T-helper 9 cell (primary cell): ENCODE measurements at places on chromosomes 7 and 10.

- DNase-seq = no peak
Observed at GRCh38 chr7:155289107-155289506, 8.6 kb upstream of the INSIG1 start.

DNA sequence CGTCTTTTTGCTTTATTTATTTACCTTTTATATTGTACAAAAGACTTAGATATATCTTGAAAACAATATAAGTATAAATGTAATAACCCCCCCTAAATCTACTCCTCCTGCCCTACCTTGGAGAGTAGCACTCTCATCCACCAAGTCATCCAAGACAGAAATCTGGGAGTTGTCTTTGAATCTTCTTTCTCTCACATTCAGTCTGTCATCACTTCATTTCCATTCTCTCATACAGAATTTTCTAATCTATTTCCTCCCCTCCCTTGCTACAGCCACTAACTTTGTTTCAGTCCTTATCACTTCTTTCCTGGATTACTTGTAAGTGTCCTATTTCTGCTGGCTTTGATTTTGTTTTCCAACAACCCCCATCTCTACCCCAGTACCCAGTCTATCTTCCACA is 170.6 kb downstream of the SEMA3D start:
- DNase-seq = no peak

GRCh38 chr7:6172910-6173295 is 99.5 kb downstream of the CYTH3 start:
- DNase-seq = no peak

GRCh38 chr7:81725812-81726127 is 44.1 kb downstream of the HGF start:
- DNase-seq = no peak

GRCh38 chr7:78149787-78150186 is 351.2 kb downstream of the PHTF2 start:
- DNase-seq = no peak

GRCh38 chr10:87508837-87509236 is 4.1 kb downstream of the MINPP1 start:
- no peak for DNase-seq

DNA sequence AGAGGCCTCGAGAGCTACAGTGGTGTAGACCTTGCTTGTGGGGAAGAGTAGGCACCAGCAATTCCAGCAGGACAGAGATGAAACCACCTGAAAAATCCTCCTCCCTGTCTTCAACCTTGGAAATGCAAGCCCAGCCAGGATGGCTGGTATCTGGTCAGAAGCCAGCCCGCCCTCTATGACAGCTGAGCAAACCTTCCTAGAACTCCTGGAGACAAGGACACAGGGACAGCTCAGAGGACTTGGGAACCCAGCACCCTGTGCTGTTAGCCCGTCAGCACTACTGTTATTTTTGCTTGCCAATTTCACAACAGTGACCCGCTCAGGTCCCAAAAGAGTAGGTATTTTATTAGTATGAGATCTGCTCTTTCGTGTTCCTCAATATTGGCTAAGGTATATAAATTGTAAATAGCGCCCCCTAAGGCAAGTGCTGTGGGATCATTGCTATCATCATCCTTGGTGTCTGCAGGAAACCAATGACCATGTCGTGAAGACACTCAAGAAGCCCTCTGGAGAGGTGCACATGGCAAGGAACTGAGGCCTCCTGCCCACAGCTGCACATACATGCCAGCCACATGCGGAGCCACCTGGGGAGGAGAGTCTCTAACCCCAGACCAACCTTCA is 156.5 kb upstream of the CHST15 start:
- DNase-seq = no peak

GRCh38 chr10:4545062-4545461 is 280.9 kb upstream of the AKR1E2 start:
- no peak for DNase-seq

GRCh38 chr7:75072981-75073283 is 670 bp downstream of the RCC1L start:
- DNase-seq = no peak

DNA sequence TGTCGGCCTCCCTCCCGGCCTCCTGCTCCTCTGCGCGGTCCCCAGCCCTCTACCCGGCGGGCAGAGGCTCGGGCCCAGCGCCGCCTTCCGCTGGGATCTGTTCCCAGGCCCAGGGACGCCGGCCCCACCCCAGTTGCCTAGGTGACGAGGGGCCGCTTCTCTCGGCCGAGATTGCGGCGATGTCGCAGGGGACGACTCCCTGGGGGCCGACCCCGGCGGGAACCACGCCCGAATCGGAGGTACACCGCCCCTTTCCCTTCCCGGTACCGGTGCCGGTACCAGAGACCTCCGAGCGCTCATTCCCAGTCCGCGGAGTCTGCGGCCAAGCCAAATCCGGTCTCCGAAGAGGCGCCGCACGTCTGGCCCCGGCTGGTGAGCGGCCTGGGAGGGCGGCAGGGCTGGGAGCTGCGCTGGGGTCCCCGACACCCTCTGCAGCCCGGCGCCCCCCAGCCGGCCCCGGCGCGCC is at the start of gene CABCOCO1:
CABCOCO1 (plus strand) TSS at position 136 of the 466 bp plus-strand sequence; CDS start at position 180, 44 bp downstream.
- DNase-seq = no peak

GRCh38 chr10:44393051-44393630 is 8.2 kb upstream of the CXCL12 start:
- DNase-seq = no peak

DNA sequence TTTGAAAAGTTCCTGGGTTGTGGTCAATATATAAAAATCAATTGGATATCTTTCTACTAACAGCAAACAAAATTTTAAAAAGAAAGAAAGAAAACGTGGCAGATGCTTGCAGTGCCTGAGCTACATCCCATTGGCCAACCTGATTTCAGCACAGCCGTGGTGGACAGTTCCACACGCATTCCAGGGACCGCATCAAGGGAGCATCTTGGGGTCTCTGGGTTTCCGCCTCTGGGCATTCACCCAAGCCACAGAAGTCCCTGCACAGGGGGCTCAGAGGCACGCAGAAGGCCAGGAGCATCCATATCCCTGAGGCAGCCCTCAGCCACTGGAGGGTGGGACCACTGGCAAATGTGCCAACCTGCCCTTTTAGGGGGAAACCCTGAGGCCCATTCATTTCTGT is 254.5 kb upstream of the RNF32 start:
- no peak for DNase-seq

GRCh38 chr7:155868955-155869783 is 56.9 kb upstream of the SHH start:
- DNase-seq = no peak

DNA sequence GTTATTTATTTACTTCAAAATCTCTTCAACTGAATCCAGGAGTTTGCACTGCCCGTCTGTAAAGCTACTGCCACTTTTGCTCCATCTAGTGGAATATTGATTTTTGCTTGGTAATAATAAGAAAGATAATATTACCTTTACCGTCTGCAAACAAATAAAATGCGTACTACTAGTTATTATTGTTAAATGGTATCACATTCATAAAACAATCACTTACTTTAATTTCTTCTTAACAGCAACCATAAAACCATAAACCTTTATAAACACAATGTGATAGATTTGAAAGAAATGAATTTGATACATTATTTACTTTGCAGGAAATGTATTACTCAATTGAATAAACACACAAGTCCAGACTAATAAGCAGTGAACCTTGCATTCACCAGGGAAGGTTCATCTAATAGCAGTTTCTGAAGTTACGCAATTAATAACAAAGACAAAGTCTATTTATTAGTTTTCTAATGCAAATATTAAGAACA is 6.4 kb downstream of the AGMO start:
- DNase-seq = no peak

- DNase-seq = no peak
Observed at GRCh38 chr10:46240684-46241565, 45.9 kb upstream of the ANTXRL start.

DNA sequence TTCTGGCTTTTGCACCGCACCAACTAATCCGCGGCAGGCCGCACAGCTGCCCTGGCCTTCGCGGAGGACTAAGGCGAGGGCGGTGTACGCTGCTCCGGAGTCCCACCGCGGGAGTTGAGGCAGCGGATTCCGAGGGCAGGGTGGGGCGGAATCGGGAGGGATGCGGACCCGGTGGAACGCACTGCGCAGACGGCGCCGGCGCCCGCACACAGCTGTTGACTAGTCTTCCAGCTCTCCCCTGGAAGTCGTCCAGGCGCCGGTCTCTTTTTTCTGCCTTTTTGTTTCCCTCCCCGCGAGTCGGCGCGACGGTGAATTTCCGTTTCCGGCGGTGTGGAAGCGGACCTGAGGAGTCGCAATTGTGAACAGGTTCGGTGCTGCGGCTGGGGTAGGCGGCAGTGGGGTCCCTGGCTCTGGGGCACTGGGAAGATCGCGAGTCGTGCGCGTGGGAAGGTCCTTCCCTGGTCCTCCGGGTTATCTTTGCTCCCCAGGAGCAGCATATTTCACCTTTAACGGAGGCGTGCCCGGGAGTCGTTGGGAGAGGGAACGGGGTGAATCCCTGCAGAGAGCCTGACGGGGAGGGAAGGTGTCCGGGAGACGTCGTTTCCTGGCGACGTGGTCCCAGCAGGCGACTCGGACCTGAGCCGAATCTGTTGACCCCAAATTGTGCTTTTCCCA is at the start of gene ASAH2B:
ASAH2B (plus strand) TSS at position 319 of the 675 bp plus-strand sequence. CDS start 5,195 bp downstream, outside the sequence.
- DNase-seq = peak; percentile 60

GRCh38 chr7:158110661-158111048 is 477.0 kb downstream of the PTPRN2 start:
- no peak for DNase-seq

GRCh38 chr7:135733603-135734342 is 5.8 kb upstream of the SLC13A4 start:
- no peak for DNase-seq

- no peak for DNase-seq
Observed at GRCh38 chr10:124709861-124710260, 34.3 kb downstream of the FAM53B start.

GRCh38 chr10:132443605-132443982 is 46.6 kb downstream of the PWWP2B start:
- peak; percentile 58 for DNase-seq

GRCh38 chr10:121823993-121824463 is 103.8 kb downstream of the ATE1 start:
- DNase-seq = no peak

- no peak for DNase-seq
Observed at GRCh38 chr7:79284211-79284610, 169.3 kb downstream of the MAGI2 start.

GRCh38 chr7:81231301-81231838 is 312.5 kb upstream of the SEMA3C start:
- no peak for DNase-seq

GRCh38 chr7:38169847-38170246 is 8.2 kb upstream of the STARD3NL start:
- DNase-seq = no peak

DNA sequence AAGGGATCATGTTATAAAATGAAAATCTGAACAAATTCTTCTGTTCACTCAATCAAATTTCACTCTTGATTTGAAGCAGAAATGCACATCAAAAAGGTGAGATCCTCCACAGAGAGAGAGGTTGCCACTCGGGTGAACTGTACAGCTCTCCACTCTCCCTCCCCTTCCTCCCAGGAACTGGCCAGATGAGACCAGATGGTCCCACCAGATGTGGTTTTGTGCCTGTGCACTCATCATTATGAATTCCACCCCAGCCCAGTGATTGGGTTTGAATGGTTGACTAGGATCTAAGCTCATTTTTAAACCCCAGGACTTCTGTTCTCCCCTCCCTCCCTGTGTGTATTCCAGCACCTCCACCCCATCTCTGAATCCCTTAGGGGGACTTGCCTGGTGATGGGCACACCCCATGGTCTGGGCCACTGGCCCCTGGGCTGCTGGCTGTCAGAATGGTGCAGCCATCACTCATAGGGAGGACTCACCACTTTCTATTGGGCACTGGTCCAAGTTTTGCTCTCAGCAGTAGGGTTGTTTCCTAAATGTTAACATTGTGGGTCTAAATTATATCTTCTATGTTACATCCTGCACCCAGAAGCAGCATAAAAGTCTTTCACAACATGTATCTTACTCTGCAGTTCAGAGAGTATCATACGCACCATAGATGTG is 393.1 kb downstream of the TNS3 start:
- DNase-seq = no peak

- no peak for DNase-seq
Observed at GRCh38 chr7:73429215-73429614, 4.4 kb upstream of the FZD9 start.

GRCh38 chr7:90626013-90626412 is 29.9 kb downstream of the CDK14 start:
- DNase-seq = no peak

- no peak for DNase-seq
Observed at GRCh38 chr7:127514499-127514898, 70.9 kb downstream of the GCC1 start.

DNA sequence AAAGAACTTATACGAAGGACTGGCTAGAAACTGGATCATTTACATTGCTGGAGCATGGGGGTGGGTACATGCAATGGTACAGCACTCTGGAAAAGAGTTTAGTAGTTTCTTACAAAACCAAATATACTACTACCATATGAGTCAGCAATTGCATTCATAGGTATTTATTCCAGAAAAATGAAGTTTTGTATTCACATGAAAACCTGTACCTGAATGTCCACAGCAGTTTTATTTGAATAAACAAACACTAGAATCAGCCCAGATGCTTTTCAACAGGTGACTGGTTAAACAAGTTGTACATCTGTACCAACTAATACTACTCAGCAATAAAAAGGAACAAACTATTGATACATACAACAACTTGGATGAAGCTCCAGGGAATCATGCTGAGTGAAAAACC is 3.4 kb downstream of the SCIN start:
- no peak for DNase-seq

- DNase-seq = no peak
Observed at GRCh38 chr10:13183625-13184024, 22.3 kb downstream of the MCM10 start.

- no peak for DNase-seq
Observed at GRCh38 chr10:60974463-60975149, 30.6 kb upstream of the RHOBTB1 start.

GRCh38 chr7:73974101-73974947 is 53.6 kb upstream of the ELN start:
- no peak for DNase-seq

- DNase-seq = no peak
Observed at GRCh38 chr7:151695951-151696541, 176.4 kb upstream of the RHEB start.

GRCh38 chr7:130869918-130870317 is 135.9 kb upstream of the KLF14 start:
- DNase-seq = no peak

DNA sequence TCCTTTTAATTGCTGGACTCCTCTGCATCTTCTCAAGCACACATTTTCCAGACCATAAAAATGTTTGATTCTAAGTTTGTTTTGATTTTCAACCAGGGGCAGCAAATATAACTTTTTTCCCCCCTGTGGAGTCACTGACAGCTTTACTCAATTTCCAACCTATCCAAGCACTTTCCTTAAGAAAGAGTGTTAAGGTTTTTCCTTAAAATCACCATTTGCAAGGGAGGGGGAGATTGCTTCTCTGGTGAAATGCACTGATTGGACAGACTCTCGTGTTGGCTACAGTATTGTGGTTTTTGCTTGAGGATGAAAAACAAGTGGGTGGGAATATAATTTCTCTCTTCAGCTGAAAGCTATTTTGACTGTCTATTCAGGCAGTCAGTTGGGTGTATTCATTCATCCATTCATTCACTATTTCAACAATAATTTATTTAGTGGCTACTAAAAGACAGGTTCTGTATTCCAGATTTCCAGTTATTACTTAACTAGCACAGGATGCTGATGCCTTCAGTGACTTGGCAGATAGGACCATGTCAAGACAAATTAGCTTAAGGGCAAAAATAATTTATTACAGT is 146.3 kb downstream of the BAMBI start:
- DNase-seq = no peak
